AML-193 (cell line): ENCODE measurements at places on chromosomes 7 and 10.

DNA sequence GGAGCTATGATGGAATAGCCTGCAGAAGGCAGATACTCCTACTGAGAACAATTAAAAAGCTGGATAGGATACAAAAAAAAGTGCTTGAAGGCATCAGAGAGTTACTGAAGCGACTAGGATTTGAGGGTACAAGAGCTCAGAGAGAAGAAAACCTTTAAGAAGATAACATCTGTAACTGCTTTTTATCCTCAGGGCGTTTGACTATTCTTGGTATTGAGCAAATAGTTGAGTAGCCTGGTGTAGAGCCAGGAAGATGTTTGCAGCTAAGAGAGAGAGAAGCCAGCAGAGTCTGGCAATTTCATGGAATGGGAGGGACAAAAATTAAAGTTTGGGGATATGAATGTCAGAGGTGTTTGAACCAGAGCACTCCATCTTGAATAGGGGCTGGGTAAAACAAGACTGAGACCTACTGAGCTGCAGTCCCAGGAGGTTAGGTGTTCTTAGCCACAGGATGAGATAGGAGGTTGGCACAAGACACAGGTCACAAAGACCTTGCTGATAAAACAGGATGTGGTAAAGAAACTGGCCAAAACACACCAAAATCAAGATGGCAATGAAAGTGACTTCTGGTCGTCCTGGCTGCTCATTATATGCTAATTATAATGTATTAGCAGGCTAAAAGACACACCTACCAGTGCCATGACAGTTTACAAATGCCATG, 428.8 kb downstream of the SH2D4B start:
- DNase-seq, result no peak

- DNase-seq, result no peak
Measured at GRCh38 chr7:105853931-105854419, 22.4 kb downstream of the ATXN7L1 start.

DNA sequence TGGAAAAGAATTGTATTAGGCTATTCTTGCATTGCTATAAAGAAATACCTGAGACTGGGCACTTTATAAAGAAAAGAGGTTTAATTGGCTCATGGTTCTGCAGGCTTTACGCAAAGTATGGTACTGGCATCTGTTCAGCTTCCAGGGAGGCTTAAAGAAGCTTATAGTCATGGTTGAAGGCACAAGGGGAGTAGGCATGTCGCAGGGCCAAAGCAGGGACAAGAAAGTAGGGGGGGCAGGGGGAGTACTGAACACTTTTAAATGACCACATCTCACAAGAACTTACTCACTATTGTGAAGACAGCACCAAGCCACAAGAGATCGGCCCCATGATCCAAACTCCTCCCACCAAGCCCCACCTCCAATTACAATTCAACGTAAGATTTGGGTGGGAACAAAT, 152.5 kb upstream of the PHF14 start:
- no peak for DNase-seq

GRCh38 chr10:32150532-32151101, 94.4 kb upstream of the KIF5B start:
- DNase-seq, result no peak

DNA sequence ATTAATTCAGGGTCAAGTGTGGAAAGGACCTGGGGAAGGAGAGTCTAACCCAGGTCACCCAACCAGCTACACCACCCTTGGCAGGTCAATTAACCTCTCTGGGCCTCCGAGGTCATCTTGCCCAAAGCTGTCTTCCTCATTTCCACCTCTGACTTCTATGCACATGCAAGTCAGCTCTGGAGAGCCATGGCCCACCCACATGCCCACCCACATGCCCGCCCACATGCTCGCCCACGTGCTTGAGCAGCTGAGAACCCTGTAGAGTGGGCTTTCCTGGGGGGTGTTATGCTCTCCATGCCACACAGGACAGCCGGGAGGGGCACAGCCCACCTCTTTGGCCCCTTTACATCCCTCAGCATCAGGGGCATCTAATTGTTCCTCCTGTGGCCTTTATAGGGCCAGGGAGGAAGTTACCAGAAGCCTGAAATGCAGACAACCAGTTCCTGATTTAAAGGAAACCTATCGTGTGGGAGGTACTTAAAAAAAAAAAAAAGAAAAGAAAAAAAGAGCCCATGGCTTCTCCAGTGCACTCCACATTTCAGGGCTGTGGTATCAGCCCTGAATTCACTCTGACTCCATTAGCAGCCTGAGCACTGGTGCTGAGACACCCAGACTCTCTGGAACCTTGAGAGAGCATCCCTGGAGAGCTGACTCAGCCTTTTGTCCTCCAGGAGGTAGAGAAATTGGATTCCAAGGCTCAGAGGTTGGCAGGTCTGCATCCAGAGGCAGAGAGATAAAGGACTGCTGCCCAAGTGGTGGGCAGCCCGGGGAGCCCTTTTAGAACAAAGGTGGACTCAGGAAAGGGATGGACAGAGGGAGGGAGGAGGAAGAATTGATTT, 176.2 kb upstream of the ZMIZ1 start:
- DNase-seq, result no peak

DNA sequence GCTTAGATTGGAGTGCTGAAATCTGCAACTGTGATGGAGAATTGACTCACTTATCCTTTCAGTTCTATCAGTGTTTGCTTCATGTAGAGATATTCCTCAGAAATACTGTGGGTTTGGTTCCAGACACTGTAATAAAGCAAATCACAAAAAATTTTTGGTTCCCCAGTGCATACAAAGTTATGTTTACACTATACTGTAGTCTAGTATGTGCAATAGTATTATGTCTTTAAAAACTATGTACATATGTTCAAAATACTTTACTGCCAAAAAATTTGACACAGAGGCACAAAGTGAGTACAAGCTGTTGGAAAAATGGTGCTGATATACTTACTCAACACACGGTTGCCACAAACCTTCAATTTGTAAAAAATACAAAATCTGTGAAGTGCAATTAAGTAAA, 112.5 kb downstream of the EPC1 start:
- no peak for DNase-seq

DNA sequence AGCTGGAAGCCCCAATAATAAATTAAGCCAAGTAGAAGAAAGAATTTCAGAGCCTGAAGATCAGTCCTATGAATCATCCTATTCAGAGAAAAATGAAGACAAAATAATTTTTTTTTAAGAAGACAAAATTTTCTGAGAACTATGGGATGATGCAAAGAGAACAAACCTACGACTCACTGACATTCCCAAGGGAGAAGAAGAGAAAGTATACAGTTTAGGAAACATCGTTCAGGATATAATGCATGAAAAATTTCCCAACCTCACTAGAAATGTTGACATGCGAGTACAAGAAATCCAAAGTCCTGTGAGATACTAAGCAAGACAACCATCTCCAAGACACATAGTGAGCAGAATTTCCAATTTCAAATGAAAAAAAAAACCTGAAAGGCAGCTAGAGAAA, 150.5 kb downstream of the THSD7A start:
- DNase-seq, result no peak

- DNase-seq, result no peak
Measured at GRCh38 chr7:55092186-55092974, 73.6 kb downstream of the EGFR start.

- DNase-seq, result no peak
Measured at GRCh38 chr10:79380946-79381721, 33.9 kb downstream of the PPIF start.

GRCh38 chr10:1378473-1378872, 322.3 kb downstream of the WDR37 start:
- no peak for DNase-seq

- no peak for DNase-seq
Measured at GRCh38 chr7:112362053-112362650, 88.1 kb upstream of the IFRD1 start.

- DNase-seq, result no peak
Measured at GRCh38 chr7:148191391-148192065, 399.0 kb upstream of the C7orf33 start.

DNA sequence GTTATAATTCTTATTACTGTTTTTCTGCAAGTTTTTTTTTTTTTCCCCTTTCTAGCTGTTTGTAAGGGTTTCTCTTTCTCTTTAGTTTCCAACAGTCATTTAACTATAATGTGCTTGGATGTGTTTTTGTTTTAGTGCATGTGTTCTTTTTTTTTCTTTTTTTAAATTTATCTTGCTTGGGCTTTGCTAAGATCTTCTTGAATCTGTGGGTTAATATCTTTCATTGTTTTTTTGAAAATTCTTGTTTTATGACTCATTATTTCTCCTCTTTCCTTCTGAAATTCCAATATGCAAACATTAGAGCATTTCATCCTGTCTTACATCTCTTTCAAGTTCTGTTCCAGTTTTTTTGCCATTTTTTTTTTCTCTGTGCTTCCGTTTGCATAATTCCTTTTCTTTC, 5.7 kb upstream of the HK1 start:
- no peak for DNase-seq

DNA sequence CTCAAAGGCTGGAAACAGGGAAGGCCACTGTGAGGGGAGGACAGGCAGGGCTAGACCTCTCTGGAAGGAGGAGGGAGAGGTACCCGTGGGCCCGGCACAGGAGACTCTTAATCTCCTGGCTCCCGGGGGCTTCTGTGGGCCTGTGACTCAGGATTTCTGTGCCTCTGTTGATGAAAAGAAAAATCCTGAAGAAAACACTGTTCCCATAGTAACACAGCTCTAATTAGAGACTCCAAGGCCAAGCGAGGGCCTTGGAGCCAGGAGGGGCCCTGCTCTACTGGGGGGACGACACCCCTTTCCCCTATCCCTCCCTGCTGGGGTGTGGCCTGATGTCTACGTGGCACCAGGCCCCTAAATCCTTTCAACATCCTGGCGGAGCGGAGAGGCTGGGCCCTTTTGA, 174.1 kb upstream of the TNRC18 start:
- DNase-seq, result no peak

DNA sequence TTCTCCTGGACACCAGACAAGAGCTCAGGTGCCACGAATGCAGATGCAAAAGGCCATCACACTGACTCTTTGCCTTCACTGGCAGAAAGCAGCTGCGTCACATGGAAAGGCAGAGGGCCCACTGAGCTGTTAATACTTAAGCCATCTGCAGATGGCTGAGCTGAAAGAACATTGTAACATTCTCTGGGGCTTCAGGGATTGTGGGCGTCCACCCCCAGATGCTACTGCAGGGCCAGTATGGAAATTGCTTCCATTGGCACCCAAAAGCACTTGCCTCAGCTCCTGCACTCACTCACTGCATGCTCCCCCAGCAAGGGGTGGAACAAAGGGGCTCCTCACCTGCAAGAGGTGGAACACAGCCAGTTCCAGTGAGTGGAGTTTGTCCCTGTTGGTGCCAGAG, 1264.6 kb downstream of the REEP3 start:
- no peak for DNase-seq

GRCh38 chr7:76187272-76187671, 14.4 kb upstream of the SRRM3 start:
- DNase-seq, result no peak
